ENCODE measurements at places on chromosomes 11 and 22.
A peak's percentile ranks its signal among the peaks of the same experiment; 100 is the strongest.

GRCh38 chr11:77213029-77213579, 85.1 kb downstream of the MYO7A start:
- H3K27me3 ChIP-seq, result no peaks in the 10 kb centered on the region
- no peak overlapping the region for H3K4me3 ChIP-seq
- no peaks in the 10 kb centered on the region for H3K4me1 ChIP-seq
- no peak overlapping the region for H3K27ac ChIP-seq

GRCh38 chr22:42996646-42997365, 18.1 kb downstream of the PACSIN2 start:
- H3K27ac ChIP-seq, result no peak overlapping the region
- no peak for DNase-seq
- no peak overlapping the region for H3K4me3 ChIP-seq
- H3K27me3 ChIP-seq, result no peaks in the 10 kb centered on the region

GRCh38 chr11:12798609-12799011, 124.4 kb downstream of the TEAD1 start:
- H3K36me3 ChIP-seq, result no peaks in the 10 kb centered on the region
- no peak overlapping the region for H3K27ac ChIP-seq
- DNase-seq, result no peak
- H3K4me3 ChIP-seq, result no peak overlapping the region
- no peaks in the 10 kb centered on the region for H3K4me1 ChIP-seq
- H3K27me3 ChIP-seq, result no peaks in the 10 kb centered on the region

DNA sequence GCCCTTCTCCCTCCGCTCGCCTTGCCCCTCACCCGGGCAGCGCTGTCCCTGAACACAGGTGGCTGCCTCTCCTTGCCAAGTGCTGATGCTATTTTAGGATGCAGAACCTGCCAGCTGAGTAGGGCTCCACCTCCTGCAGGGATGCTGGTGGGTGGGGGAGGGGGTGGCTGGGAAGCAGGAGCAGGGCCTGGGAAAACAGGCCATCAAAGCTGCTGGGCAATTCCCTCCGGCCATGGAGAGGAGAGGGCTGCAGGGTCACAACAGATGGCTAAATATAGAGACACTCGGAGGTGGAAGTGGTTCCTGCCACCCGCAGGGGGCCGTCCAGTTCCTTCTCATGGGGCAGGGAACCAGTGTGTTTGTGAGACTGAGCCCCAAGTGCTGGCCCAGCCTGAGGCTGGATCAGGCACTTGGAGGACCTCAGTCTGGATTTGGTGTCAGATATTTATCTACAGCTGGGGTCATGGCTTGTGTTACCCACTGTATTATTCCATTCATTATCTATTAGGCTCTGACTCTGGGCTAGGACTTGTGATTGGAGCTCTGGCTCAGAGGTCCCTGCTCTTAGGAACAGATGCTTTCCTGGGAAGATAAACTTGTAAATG, 59.6 kb downstream of the LRRC32 start:
- no peak for DNase-seq
- H3K4me1 ChIP-seq, result no peaks in the 10 kb centered on the region
- no peaks in the 10 kb centered on the region for H3K36me3 ChIP-seq

DNA sequence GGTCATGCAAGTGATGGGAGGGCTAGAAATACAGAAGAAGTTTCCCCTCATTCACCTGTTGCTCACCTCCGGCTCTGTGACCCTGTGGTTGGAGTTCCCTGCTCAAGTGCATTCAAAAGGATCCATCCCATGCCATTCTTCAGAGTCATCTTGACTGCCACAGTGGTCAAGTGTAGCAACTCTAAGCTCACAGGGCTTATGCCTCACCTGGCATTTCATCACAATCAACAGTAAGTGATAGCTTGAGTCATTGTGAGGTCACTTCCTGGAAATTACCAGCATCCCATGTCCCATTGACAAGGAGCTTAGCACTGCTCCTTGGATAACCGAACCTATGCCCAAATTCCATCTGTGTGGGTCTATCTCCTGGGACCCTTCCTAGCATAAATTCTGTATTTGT, 55.6 kb downstream of the OR4C45 start:
- no peak overlapping the region for H3K27ac ChIP-seq
- H3K27me3 ChIP-seq, result no peaks in the 10 kb centered on the region
- H3K36me3 ChIP-seq, result no peaks in the 10 kb centered on the region
- DNase-seq, result no peak

DNA sequence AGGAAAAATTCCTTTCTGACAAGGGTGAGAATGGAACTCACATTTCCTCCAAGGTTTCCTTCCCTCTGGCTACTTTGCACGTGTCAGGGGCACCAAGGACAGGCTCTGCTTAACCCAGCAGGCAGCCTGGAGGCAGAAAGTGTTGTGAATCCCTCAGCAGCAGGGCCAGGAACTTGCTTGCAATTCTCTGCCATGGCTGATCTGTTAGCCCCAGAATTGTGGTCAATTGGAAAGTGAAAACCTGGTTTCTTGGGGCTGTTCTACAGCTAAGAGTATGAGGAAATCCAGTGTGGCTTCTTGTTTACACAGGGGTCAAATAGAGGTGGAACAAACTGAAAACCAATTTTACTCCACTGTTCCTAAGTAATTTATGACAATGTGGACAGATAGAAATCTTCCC, 38.3 kb upstream of the CEP295 start:
- H3K4me1 ChIP-seq, result no peaks in the 10 kb centered on the region
- no peaks in the 10 kb centered on the region for H3K27me3 ChIP-seq
- H3K4me3 ChIP-seq, result no peak overlapping the region
- H3K27ac ChIP-seq, result no peak overlapping the region

GRCh38 chr11:11577251-11577855, 44.5 kb downstream of the GALNT18 start:
- no peaks in the 10 kb centered on the region for H3K36me3 ChIP-seq
- no peaks in the 10 kb centered on the region for H3K27me3 ChIP-seq
- no peak overlapping the region for H3K27ac ChIP-seq
- no peak overlapping the region for H3K4me3 ChIP-seq

GRCh38 chr11:61089806-61090491, 12.3 kb upstream of the CD5 start:
- H3K36me3 ChIP-seq, result no peaks in the 10 kb centered on the region
- peaks cover 31% of the 10 kb centered on the region for H3K4me1 ChIP-seq
- no peaks in the 10 kb centered on the region for H3K27me3 ChIP-seq
- no peak for DNase-seq
- peak overlapping the region; percentile 66 for H3K27ac ChIP-seq

- no peak overlapping the region for H3K27ac ChIP-seq
- no peak for DNase-seq
- no peaks in the 10 kb centered on the region for H3K27me3 ChIP-seq
These were observed 28.7 kb downstream of the RPL3 start for GRCh38 chr22:39290724-39291161.

DNA sequence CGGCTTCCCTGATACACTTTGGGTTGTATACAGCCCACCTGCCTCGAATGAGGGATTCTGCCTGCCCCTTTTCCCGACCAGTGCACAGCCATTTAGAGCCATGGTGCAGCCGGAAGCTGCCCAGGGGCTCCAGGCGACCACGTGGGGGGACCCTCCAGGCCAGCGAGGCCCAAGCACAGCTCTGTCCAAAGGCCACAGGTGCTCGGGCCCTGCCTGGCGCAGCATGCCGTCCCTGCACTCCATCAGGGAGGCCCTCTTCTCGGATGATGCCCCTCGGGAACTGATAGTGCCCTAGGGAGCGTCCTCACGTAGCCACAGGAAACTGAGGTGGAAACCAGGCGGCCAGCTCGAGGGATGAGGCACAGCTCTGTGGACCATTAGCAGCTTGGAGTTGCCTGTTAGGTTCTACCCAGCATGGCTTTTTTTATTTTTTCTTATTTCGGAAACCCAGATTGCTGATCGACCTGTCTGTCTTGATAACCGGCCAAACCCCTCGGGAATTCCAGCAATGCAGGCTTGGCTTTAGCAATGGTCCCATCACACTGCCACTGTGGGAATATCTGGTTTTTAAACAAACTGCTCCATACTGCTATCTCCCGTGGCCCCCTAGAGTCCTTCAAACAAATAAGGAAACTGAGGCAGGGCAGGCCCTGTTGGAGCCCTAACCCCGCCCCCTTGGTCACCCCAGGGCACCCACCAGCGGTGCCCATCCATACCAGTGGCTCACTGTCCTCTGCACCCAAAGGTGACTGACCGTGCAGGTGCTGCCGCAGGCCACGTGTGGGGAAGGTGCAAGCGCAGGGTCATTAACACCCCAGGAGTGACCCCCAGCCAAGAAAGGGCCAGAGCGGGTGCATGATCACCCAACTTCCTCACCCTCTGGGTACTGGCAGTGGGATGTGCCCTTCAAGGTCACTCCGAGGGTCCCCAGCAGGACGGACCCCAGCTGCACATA, 8.0 kb downstream of the ANO1 start:
- no peaks in the 10 kb centered on the region for H3K36me3 ChIP-seq
- H3K4me1 ChIP-seq, result no peaks in the 10 kb centered on the region
- no peak overlapping the region for H3K4me3 ChIP-seq
- DNase-seq, result no peak

- H3K4me3 ChIP-seq, result no peak overlapping the region
- H3K4me1 ChIP-seq, result no peaks in the 10 kb centered on the region
- no peak overlapping the region for H3K27ac ChIP-seq
- no peak for DNase-seq
- no peaks in the 10 kb centered on the region for H3K36me3 ChIP-seq
These were observed 24.5 kb upstream of the RAG2 start for GRCh38 chr11:36622431-36623136.

DNA sequence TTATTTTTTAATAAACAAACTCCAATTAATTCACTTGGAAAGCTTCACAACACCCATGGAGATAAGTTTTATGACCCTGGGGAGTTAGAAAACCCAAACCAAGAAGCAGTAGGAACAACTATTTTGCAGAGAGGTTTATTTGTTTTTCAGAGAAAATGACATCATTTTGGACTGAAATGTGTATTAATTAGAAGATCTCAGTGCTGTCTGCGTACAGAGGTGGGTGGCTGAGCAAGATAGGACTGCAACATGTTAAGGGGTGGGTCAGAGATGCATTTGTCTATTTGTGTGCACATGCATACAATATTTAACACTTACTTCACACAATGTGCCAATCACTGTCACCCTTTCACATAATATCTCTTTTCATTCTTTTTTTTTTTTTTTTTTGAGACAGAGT, 1.1 kb downstream of the SCGB1A1 start:
- no peaks in the 10 kb centered on the region for H3K27me3 ChIP-seq
- no peak overlapping the region for H3K27ac ChIP-seq
- H3K36me3 ChIP-seq, result no peaks in the 10 kb centered on the region
- no peak for DNase-seq

GRCh38 chr11:5666402-5666793, 18.5 kb downstream of the TRIM5 start:
- no peaks in the 10 kb centered on the region for H3K4me1 ChIP-seq
- H3K4me3 ChIP-seq, result no peak overlapping the region
- no peak for DNase-seq
- H3K27me3 ChIP-seq, result no peaks in the 10 kb centered on the region

DNA sequence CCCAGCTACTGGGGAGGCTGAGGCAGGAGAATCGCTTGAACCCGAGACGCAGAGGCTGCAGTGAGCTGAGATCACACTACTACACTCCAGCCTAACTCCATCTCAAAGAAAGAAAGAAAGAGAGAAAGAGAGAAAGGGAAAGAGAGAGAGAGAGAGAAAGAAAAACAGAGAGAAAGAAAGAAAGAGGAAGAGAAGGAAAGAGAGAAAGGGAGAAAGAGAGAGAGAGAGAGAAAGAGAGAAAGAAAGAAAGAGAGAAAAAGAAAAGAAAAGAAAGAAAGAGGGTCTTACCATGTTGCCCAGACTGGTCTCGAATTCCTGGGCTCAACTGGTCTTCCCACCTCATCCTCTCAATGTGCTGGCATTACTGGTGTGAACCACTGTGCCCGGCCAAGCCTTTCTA, 22.3 kb downstream of the FBLN1 start:
- H3K36me3 ChIP-seq, result no peaks in the 10 kb centered on the region
- DNase-seq, result no peak
- H3K4me3 ChIP-seq, result no peak overlapping the region
- H3K27ac ChIP-seq, result no peak overlapping the region
- H3K27me3 ChIP-seq, result no peaks in the 10 kb centered on the region

- no peak overlapping the region for H3K4me3 ChIP-seq
- no peaks in the 10 kb centered on the region for H3K36me3 ChIP-seq
- H3K4me1 ChIP-seq, result no peaks in the 10 kb centered on the region
- H3K27me3 ChIP-seq, result no peaks in the 10 kb centered on the region
These were observed 492.9 kb upstream of the KIRREL3 start for GRCh38 chr11:127493330-127494022.

DNA sequence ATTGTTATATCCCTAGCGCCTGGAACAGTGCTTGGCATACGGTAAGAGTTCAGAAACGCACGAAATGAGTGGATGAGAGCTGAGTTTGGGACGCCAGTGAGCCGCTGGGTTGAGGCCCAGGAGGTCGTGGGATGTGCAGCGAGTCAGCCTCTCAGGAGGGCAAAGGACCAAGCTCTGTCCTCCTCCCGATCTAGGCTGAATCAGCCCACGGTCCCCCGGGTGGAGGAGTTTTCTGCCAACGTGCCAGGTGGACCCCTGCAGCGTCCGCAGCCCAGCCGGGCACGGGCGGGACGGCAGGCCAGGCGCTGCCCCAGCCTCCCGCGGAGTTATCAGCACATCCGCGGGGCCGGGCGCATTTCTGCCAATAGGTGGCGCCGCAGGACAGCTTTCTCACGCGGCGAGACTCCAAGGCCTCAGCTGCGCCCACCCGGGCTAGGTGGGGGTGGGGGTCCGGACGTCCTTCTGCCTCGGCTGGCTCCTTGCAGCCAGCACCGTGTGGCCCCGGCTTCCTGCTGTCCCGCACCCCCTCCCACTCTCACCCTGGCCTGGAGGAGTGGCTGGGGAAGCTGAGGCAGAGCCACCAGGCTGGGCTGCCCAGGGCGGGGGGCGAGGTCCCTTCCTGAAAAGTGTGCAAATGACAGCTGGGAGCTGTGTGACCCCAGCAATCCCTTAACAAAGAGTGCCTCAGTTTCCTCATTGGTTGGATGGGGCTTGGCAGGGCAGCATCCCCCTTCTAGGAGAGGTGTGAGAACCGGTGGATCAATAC, 2.2 kb upstream of the RPS19BP1 start:
- no peak overlapping the region for H3K4me3 ChIP-seq
- H3K27ac ChIP-seq, result no peak overlapping the region
- peaks cover 3% of the 10 kb centered on the region for H3K36me3 ChIP-seq

DNA sequence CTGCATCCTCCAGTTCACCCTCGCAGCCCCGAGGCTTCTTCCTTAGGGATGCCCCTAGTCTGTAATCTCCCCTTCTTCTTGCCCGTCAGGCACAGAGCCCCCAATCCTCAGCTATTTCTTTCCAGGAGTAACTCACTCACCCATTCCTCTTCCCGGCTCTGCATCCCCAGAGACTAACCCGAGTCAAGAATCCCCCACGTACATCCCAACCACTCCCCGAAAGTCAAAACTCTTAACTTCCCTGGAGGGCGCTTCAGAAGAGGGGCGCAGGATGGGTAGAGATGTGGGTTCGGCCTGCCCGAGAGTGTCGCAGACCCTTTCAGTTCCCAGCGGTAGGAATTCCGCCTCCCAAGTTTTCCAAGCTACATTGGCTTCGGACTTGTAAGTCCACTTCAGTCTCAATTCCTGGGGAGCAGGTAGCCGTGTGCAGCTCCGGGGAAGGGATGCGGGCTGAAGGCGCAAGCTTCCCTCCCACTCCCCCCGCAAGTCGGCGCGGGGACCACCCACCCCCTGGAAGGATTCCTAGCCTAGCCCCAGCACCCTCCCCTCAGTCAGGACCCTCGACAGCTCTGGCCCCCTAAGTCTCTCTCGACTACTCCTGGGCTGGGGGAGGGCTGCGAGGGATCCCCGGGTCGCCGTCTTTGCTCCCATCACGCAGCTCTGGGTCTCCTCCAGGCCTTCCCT, 871 bp downstream of the BDNF start:
- no peak overlapping the region for H3K27ac ChIP-seq
- H3K27me3 ChIP-seq, result peaks cover 30% of the 10 kb centered on the region
- H3K36me3 ChIP-seq, result no peaks in the 10 kb centered on the region
- no peak overlapping the region for H3K4me3 ChIP-seq
- DNase-seq, result no peak

GRCh38 chr11:116366980-116367645, 405.7 kb downstream of the BUD13 start:
- H3K4me1 ChIP-seq, result no peaks in the 10 kb centered on the region
- H3K27me3 ChIP-seq, result no peaks in the 10 kb centered on the region
- no peak overlapping the region for H3K27ac ChIP-seq
- H3K36me3 ChIP-seq, result no peaks in the 10 kb centered on the region
- no peak overlapping the region for H3K4me3 ChIP-seq
- DNase-seq, result no peak

All from effector memory CD4-positive, alpha-beta T cell (primary cell).